NCI-H774 (cell line): ENCODE measurements at places on chromosomes 12 and 14.
A peak's percentile ranks its signal among the peaks of the same experiment; 100 is the strongest.

- peak; percentile 25 for DNase-seq
Measured at GRCh38 chr12:69553628-69554248, 31.5 kb upstream of the CCT2 start.

DNA sequence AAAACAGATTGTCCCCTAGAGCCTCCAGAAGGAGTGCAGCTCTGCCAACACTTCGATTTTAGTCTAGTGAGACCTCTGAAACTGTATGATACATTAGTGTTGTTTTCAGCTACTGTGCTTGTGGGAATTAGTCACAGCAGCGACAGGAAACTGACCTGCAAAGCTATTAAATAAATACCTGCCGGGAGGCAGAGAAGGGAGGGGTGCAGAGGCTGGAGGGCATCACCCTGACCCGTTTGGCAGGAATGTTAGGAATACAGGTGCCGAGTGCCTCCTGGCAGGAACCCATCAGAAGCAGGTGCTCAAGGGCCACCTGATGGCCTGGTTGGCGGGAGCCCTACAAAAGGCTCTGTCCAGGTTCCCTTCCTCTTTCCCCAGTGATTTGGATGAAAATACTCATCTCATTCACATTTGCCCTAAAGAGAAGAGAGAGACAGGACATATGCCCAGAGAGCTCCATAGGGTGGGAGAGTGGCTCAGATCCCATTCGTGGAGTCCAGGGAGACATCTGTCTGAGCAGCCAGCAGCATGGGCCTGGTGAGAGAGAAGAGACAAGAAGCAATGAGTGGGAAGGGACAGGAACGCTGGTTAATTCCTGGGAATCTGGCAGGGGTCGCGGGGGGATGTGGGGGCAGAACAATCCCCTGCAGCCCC lies 44.6 kb downstream of the C14orf132 start:
- DNase-seq = peak; percentile 78

- peak; percentile 32 for DNase-seq
Measured at GRCh38 chr12:106583242-106584103, 669 bp downstream of the RFX4 start.

GRCh38 chr12:14868916-14869506 lies 16.6 kb downstream of the MGP start:
- DNase-seq = no peak

GRCh38 chr12:102631274-102631673 lies 150.9 kb upstream of the IGF1 start:
- no peak for DNase-seq

DNA sequence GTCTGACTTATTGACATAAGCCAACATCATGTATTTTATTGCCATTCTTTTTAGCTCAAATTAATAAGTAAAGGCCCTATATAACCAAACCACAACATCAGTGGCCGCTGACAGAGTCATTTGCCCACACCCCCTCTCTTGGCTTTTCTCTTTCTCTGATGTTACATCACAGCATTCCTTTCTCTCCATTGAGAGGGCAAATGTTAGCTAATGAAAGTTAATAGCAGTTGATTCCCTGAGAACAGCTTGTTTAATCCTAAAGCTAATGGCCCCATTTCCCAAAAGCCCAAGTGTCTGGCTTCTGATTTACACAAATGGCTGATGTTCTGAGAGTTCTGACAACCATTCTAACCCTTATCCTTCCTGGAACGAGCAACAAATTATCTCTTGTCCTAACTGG lies 308.8 kb downstream of the SNAPC1 start:
- no peak for DNase-seq

DNA sequence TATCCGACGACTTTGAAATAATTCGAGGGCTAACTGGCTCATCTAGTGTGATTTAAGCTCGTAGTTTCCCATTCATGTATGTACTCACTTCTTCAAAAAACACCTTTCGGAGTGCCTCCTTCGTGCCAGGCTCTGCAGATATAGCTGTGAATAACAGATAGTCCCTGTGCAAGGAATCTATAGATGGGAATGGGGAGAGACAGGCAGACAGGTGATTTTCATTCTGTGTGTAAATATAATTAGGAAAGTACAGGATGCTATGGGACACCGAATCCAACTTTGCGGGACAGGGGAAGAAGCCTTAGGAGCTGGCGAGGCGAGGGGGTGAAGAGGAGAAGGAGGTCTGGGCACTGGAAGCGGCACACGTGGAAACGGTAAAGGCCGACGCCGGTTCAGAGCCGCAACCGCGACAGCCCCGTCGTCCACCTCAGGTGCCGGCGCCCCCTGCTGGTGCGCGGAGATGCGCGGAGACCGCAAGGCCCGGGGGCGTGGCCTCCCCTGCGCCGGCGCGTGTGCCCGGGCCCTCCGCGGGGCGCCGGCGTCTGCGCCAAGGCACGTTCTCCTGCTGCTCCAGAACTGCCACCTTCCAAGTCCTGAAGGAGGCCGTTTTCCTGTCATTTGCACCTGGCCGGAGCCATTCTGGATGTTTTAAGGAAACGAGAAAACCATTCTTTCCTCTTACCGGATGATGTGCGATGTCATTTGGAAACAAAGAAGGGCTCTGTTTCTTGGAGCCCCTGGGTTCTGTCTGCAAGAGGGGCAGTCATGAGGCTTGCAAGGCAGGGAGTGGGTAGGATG lies 18.0 kb upstream of the CACNA1C start:
- DNase-seq = peak; percentile 95

GRCh38 chr12:44117337-44117736 lies 281.5 kb downstream of the TMEM117 start:
- no peak for DNase-seq

DNA sequence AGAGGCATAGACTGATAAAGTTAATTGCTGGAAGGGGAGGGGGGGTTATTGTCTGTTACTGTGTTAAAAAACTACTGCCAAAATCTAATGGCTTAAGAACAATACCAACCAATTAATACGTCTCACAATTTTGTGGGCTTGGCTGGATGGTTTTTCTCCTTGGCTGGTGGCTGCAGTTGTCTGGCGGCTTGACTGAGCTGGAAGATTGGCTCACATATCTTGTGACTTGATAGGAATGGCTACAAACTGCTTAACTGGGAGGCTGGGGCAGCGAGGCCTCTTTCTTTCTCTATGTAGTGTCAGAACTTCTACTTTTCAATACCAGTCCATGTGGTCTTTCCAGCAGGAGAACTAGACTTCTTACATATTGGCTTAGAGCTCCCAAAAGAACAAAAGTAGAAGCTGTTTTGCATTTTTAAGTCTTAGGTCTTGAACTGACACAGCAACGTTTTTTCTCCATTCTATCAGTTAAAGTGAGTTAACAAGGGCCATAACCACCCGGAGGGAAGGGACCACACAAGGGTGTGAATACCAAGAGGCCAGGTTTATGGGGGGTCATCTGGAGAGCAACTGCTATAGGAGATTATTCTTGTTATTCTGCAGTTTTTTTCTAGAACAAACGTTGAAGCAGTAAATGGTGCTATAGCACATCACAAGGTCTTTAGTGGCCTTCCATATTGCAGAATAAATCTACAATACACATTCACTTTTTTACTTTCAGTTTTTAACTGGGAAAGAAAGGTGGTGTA lies 46.9 kb downstream of the ZDHHC17 start:
- no peak for DNase-seq

DNA sequence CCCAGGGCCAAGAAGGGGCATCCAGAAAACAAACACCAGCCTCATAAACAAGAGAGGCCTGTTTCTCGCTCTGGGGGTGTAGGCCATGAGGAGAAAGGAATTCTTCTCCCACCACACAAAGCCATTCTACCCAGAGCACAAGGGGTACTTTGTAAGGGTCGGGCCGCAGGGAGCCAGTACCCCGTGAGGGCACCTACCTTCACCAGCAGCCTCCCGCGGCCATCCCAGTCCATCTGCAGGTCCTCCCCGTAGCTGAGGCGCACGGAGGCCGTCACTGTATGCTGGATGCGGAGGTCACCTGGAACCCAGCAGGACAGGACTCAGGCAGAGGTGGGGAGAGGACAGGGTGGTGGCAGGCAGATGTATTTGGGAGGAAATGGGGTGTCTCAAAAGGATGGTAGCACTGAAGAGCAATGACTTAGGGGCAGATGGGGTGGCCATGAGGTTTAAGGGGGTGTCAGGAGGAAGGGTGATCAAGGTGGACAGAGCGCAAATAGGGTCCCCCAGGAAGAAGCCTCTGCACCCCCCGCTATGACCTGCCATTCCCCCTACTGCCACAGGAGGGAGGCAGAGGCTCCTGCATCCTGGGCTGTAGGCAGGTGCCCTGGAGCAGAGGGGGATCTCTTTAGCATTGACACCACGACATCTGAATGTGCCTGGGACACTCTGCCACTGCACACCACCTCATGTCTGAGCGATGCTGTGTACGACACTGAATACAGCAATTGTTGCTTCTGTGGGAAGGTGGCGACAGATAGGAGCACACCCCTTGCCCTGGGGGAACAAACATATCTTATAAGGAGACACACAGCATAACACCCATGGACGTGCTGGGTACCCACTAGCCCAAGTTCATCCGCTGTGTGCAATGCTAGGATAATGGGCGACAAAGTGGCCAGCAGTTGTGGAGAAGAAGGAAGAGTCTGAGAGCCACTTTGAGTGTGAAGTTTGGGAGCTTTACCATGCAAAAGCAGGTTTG lies 61.4 kb downstream of the VWF start:
- DNase-seq = peak; percentile 10

- DNase-seq = no peak
Measured at GRCh38 chr12:86081843-86082242, 174.3 kb downstream of the MGAT4C start.

DNA sequence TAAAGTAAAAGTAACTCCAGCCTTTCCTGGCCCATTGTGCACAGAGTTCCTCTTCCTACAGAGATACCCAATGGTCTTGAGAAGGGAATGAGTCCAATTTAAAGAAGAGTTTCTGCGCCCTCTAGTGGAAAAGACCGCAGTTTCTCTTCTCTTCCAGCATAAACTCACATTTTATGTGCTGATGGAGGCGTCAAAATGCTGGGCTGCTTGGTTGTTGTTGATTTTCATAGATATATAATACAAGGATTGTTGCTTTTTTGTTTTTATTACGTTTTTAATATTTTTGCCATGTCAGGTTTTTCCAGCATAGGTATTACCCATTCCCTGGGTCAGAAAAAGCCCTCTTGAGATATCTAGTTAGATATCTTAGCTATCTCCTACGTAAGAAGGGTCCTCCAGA lies 356.9 kb upstream of the STXBP6 start:
- DNase-seq = peak; percentile 53

DNA sequence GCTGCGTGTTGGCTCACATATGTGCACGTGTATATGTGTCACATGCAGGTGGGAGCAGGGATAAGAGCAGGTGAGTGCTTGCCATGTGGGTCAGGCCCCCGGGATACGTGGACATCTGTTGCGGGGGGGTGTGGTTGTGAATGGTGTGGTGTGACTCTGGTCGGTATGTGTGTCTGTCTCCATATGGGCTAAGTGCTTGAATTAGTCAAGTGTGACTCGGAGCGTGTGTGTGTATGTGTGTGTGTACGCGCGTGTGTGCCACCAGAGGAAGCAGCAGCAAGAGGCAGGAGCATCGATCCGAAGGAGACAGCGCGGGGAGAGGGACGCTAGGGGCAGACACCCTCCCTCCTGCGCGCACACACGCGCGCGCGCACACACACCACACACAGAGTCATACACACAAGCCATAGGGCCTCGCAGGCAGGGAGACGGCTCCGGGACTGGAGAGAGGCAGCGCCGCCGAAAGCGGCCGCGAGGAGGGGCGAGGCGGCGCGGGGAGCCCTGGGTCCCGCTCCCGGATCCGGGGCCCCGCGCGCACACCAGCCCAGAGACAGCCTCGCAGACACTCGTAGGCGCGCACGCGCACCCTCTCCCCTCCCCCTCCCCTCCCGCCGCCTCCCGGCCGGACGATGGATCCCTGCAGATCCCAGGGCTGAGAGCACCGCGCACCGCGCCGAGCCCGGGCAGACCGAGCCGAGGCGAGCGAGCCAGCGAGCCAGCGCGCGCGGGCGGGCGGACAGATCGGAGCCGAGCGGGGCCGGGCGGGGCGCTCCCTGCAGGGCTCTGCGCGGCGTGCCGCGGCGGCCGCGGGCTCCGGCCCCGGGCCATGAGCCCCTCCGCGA lies at the start of gene ASIC1:
ASIC1 (plus strand) TSS at position 597 of the 842 bp plus-strand sequence. CDS start 1,171 bp downstream, outside the sequence.
- DNase-seq = peak; percentile 57

DNA sequence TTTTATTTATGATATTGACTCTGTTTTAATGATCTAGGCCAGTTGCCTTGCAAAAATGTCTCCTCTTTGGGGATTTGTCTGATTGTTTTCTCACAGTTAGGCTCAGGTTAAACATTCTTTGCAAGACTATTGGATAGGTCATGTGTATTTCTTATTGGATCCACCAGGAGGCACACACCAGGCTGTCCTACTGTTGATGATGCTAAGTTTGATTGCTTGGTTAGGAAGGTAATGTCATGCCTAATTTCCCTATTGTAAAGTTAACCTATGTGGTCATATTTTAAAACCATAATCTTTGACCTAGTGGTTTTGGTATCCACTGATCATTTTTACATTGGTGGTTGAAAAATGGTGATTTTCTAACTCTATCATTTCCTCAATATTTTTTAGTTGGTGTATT lies 137.1 kb downstream of the BRMS1L start:
- DNase-seq = no peak

DNA sequence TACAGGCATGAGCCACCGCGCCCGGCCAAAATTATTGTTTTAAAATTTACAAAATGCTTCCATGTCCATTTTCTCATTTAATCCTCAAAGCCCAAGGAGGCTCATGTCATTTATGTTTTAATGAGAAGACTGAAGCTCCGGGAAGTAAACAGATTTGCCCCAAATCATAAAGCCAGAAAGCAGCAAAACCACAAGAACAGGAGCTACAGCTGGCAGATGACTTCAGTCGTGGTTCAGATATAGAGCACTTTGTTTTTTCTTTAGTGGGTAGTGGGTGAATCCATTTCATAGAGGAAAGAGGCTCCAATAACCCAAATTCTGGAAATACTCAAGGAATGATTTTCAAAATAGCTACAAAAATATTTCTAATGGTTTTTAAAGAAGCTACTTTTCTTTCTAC lies 45.4 kb upstream of the VPS33A start:
- DNase-seq = no peak

DNA sequence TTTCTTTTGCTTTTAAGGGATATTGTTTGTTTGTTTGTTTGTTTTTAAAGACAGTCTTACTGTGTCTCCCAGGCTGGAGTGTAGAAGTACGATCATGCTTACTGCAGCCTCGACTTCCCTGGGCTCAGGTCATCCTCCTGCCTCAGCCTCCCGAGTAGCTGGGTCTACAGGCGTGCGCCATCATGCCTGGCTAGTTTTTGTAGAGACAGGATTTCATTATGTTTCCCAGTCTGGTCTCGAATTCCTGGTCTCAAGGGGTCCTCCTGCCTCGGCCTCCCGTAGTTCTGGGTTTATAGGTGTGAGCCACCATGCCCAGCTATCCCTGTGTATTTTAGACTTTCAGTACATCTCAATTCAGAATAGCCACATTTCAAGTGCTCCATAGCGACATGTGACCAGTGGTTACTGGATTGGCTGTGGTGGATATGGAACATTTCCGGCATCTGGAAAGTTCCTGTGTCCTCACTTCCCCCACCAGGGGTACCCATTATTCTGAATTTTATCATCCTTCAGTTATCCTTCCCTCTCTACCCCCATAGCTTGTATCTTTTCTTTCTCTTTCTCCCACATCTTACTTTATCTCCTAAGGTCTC lies 61.1 kb downstream of the HRK start:
- no peak for DNase-seq

- no peak for DNase-seq
Measured at GRCh38 chr12:1332327-1332726, 262.1 kb downstream of the FBXL14 start.

- no peak for DNase-seq
Measured at GRCh38 chr14:72653026-72653425, 240.9 kb downstream of the DPF3 start.
